ENCODE measurements at places on chromosomes 16 and 17.

DNA sequence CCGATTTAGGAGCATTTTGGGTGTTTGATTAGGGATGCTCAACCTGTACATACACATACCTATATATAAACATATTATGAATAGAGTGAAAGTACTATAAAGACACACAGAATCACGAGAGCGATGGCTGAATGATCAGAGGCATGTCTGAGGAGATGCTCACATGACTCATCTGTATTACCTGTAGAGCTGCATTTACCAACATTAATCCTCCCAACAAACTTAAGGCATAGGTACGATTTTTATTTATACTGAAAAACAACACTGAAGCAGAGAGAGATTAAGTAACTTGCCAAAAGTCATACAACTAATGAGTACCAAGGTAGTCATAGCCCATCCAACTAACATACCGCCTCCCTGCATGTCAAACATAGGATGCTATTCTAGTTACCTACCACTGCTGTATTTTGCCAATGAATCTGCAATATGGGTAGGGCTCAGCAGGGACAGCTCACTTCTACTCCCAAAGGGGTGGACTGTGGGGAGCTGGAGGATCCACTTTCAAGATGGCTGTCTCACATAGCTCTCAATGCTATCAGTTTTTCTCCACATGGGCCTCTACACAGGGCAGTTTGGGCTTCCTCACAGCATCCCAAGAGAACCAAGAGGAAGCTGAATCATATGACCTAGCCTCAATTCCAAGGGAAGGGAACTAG is 7.3 kb downstream of the CYB5D1 start:
- no peak for DNase-seq

GRCh38 chr16:1762196-1762878 is 9.0 kb downstream of the NME3 start:
- no peak for DNase-seq

- no peak for DNase-seq
Measured at GRCh38 chr16:14029658-14030057, 41.5 kb upstream of the MRTFB start.

GRCh38 chr16:10078541-10078949 is 103.7 kb downstream of the GRIN2A start:
- peak; percentile 61 for DNase-seq

GRCh38 chr16:11651796-11652195 is 16.5 kb upstream of the SNN start:
- no peak for DNase-seq
